ENCODE measurements at places on chromosomes 5 and 9. TPM values are rescaled to one million over a fixed set of nuclear protein-coding genes. Genes with fewer than 3 reads are reported as not detected.

Gene TRIM7
- total RNA-seq = 2.7 TPM

Gene CCDC192
- total RNA-seq = not detected

Gene GRXCR2
- total RNA-seq = not detected

Gene CKMT2
- not detected for total RNA-seq

Gene DDX4
- 0.19 TPM for total RNA-seq

DNA sequence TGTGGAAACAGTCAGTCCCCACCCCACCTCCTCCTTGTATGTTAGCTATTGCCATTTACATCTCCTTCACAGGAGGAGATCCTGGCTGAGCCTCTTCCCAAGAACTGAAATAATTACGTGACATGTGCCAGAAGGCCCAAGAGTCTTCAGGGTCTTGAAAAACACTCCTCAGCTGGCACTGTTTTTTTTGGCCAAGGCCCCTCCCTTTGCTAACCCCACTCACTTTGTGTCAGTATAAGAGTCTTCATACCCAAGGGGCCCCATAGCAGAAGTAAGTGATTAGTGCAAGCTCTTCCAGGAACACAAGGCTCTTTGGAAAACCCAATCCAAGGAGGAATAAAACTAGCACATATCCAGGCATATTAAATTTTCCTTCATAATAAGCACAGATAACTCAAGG is 5.7 kb upstream of the LARP1 start:
- no peak for DNase-seq

Gene OTP
- total RNA-seq = not detected

- peak; percentile 85 for DNase-seq
These were observed 67.5 kb downstream of the MAMDC2 start for GRCh38 chr9:70111042-70111602.

DNA sequence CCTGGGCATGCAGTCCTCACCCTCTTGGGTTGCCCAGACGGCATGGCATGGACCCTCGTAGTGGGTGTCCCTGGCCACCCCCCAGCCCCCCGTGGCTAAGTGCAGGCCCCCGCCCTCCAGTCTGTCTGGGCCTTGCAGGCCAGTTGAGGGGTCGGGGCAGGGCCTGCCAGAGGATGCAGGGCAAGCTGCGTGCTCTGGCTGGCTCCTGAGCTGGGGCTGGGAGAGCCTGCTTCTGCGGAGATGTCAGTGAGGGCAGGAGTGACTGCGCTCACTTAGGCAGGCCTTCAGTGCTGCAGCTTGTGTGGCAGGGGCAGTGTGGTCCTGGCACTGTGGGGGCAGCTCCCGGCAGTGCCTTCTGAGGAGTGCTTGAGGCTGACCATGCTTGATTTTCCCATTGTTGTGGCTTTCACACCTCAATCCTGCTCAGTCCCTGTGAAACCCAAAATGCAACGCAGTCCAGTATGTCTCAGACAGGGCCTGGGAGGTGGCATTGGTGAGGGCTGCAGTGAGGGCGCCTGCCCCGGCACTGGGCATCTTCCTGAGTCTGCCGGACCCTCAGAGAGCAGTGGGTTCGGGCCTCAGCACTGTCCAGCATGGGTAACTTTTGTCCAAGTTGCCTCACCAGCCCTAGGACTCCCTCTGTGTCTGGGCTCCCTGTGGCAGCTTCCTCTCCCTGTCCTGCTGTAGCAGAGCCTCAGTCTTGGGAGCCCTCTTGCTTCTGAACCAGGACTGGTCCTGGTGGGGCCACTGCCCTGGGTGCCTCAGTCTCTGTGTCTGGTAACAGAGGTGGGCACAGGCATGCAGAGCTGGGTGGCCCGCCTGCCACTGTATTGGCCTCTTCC is 93.0 kb downstream of the PHF2 start:
- DNase-seq = no peak

DNA sequence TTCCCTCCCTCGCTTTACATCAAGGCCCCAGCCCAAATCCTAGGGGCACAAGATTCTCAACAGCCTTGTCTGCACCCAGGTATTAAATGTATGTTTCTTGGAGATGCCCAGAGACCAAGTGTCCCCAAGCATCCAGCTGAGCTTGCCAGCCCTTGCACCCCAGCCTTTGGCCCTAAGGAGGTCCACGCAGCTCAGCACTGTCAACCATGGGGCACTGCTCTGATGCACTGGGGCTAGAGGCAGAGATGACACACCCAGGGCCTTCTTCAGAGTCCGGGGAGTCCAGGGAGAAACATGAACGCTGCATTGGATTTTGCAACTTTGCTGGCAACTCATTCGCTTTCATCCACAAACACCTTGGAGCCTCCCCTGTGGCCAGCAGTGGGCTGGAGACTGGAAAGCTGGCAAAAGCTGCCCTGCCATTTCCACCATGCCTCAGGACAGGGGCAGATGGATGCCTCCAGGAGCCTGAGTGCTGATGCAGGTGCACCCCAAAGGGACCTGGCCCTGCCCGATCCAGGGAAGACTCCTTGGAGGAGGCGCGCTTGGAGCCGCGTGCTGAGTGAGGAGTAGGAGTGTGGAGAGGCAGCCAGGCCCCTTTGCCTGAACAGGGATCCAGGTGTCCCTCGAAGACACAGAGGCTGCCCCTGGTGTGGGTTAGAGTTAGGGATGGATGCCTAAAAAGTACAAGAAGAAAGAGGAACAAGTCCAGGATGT is 19.3 kb downstream of the PAEP start:
- no peak for DNase-seq

- peak; percentile 73 for DNase-seq
These were observed 679 bp downstream of the B4GALT1 start for GRCh38 chr9:33166231-33167083.

GRCh38 chr5:136108180-136108611 is 24.4 kb upstream of the SMAD5 start:
- no peak for DNase-seq

DNA sequence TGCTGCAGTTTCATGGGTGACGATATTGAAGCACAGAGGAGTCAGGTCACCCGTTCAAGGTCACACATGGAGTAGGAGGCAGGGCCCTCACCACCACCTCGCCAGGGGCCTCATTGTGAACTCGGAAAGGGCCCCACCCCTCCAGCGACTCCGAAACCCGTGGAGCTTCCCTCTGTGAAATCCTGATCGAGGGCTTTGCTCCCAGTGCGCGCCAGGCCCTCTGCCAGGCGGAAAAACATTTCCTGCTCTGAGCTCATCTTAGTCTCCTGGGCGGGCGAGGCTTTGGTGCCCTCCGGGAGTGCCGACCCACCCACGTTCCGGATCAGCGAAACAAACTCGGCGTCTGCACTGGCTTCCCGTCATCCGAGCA is 75.0 kb upstream of the FCN1 start:
- DNase-seq = no peak

Gene GFPT2
- total RNA-seq = not detected

DNA sequence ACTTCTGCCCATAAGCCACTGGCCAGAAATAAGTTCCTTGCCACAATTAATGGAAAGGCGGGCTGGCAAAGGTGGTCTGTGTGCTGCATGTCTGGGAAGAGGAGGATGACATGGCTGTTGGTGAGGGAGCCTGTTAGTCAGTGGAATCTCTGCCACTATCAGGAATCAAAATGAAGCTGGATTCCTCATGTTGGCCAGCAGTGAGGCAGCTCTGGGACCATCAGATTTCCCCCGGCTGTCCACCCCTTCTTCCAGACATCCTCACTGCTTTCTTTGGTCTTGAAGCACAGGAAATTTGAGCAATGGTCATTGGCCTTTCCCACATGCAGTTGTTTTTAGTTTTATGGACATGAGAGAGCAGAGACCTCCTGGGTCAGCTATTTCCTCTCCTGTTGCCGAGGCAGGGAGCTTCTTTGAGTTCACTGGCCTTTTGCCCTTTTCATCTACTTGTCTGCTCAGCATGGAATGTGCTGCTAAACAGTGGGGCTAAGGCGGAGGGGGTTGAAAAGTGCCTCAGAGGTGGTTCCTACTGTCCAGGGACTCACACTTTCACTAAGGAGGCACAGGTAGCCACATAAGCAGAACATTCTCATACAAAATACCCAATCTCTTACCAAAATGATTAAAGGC is 34.8 kb upstream of the NEURL1B start:
- DNase-seq = no peak

Gene C9
- total RNA-seq = not detected

DNA sequence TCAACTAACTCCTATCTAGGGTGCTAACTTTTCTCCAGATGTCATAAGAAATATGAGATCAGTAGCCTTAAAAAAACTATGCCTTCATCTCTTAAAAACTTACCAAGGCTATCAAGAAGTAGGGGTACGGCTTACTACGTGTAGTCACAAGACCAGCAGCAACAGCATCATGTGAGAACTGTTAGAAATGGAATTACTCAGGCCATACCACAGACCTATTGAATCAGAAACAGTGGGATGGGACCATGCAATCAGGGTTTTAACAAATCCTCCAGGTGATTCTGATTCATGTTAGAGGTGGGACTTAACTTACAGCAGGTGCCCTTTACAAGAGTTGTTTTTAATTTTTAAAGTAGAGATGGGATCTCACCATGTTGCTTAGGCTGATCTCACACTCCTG is 4.6 kb downstream of the IFNE start:
- DNase-seq = no peak

- no peak for DNase-seq
These were observed 199.6 kb downstream of the DCP2 start for GRCh38 chr5:113176196-113176595.

GRCh38 chr9:126419475-126419874 is 92.8 kb downstream of the MVB12B start:
- DNase-seq = no peak

DNA sequence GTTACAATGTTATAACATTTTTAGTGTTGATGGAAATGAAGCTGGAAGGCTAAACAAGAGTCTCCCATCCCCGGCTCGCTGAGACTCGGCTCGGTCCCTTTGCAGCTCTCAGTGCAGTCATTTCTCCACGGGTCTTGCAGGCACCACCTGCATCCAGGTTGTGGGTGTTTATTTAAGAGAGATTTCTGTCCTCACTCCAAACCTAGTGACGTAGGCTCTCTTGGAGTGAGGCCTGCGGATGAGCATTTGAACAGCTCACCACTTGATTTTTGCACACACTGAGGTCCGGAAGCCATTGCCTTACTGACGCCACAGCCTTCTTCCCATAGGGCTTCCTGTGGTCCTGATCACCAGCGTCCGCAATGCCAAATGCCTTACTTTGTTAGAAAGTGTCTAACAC is 197.7 kb upstream of the OTULINL start:
- DNase-seq = no peak

- DNase-seq = no peak
These were observed 241.8 kb downstream of the TRIM32 start for GRCh38 chr9:116928884-116929283.

Gene ITGA2
- total RNA-seq = 3.5 TPM

- DNase-seq = no peak
These were observed 18.7 kb downstream of the DMRT3 start for GRCh38 chr9:995192-995591.

DNA sequence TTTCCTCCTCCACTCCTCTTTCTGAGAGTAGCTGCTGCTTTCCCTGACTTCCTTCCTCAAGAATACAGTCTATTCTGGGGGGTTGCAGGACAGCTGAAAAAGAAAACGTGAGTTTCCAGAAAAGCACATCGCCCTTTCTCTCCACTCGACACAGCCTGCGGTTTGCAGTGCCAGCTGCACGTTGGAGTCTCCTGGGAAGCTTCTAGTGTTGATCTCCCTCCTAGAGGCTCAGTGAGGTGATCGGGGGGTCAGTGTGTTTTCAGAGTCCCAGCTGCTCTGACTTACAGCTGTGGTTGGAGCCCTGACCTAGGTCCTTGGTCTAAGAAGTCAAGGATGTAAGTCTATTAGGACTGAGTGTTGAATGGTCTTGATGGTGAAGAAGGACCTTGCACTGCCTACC is 25.0 kb upstream of the SUSD3 start:
- no peak for DNase-seq

Gene KCNV2
- total RNA-seq = not detected

- peak; percentile 70 for DNase-seq
These were observed 1.6 kb upstream of the SEC16A start for GRCh38 chr9:136484153-136485048.

Gene PDE4D
- total RNA-seq = 47.7 TPM

- DNase-seq = no peak
These were observed 393.9 kb downstream of the ARHGEF28 start for GRCh38 chr5:74019923-74020322.

DNA sequence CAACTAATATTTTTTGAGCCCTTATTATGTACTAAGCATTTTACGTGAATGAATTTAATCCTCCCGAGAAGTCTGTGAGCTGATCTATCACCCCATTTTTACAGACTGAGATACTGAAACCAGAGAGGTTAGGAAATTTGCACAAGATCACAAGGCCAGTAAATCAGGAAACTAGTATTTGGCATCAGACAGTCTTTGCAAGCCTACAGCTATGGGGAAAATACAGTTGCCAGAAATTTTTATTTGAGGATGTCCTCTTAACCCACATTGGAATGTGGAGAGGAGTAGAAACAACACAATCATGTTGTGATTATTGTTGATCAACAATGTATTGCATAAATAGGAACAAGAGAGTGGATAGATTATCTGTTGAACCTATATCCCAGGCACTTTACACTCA is 2.3 kb upstream of the SLC46A2 start:
- DNase-seq = no peak

- DNase-seq = no peak
These were observed 184.8 kb downstream of the RORB start for GRCh38 chr9:74681906-74682305.

Gene ARL14EPL
- total RNA-seq = not detected

DNA sequence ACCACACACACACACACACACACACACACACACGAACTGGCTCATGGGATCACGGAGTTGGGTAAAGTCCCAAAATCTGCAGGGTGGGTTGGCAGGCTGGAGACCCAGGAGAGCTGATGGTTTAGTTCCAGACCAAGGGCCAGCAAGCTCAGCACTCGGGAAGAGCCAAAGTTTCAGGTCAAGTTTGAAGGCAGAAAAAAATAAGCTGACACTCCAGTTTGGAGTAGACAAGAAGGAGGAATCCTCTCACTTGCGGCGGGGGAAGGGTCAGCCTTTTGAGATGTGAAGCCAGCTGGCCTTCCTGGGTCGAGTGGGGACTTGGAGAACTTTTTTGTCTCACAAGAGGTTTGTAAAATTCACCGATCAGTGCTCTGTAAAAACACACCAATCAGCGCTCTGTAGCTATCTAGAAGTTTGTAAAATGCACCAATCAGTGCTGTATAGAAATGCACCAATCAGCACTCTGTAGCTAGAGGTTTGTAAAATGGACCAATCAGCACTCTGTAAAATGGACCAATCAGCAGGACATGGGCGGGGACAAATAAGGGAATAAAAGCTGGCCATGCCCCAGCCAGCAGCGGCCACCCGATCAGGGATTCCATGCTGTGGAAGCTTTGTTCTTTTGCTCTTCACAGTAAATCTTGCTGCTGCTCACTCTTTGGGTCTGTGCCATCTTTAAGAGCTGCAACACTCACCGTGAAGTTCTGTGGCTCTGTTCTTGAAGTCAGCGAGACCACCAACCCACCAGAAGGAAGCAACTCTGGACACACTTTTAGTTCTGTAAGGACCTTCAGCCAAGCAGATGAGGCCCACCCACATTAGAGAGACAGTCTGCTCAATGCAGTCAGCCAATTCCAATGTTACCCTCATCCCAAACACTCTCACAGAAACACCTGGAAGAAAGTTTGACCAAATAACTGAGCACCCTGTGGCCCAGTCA is 37.8 kb upstream of the UNC5A start:
- DNase-seq = no peak

- DNase-seq = peak; percentile 65
These were observed 50.9 kb downstream of the ANXA2R start for GRCh38 chr5:42989190-42989589.

Gene FOXI1
- not detected for total RNA-seq

Data from activated CD4-positive, alpha-beta T cell treated with anti-CD3 and anti-CD28 coated beads, Interleukin-2, amount 10 ng/mL, durations not matched to agents 24 days and 14 days (primary cell).